ENCODE measurements at places on chromosomes 2 and 18. TPM values are rescaled to one million over a fixed set of nuclear protein-coding genes. Genes with fewer than 3 reads are reported as not detected.

KLHL14 gene
- 4.2 TPM for total RNA-seq

HOXD13 gene
- total RNA-seq = 0.09 TPM

ZNF236 gene
- 27.5 TPM for total RNA-seq

ABCG5 gene
- not detected for total RNA-seq

PSMD14 gene
- 58.0 TPM for total RNA-seq

STPG4 gene
- 0.42 TPM for total RNA-seq

TMEM17 gene
- 3.2 TPM for total RNA-seq

TSHZ1 gene
- 1.7 TPM for total RNA-seq

SLC9A4 gene
- 0.08 TPM for total RNA-seq

DPP10 gene
- total RNA-seq = 19.2 TPM

SPR gene
- 15.2 TPM for total RNA-seq

RFX8 gene
- not detected for total RNA-seq

KATNAL2 gene
- 4.2 TPM for total RNA-seq

MEP1B gene
- not detected for total RNA-seq

TUBA4A gene
- total RNA-seq = 9.5 TPM

IL1F10 gene
- not detected for total RNA-seq

RTP5 gene
- total RNA-seq = not detected

UGT1A4 gene
- total RNA-seq = not detected

ALK gene
- 0.35 TPM for total RNA-seq

CYP27C1 gene
- total RNA-seq = 4.9 TPM

ATP6V1C2 gene
- total RNA-seq = 0.27 TPM

TFCP2L1 gene
- 3.3 TPM for total RNA-seq

RAB6C gene
- 0.22 TPM for total RNA-seq

ZNF892 gene
- total RNA-seq = 14.7 TPM

C2orf78 gene
- total RNA-seq = not detected

PLA2R1 gene
- total RNA-seq = 2.2 TPM

ABCG8 gene
- total RNA-seq = not detected

WNT10A gene
- not detected for total RNA-seq

TCF23 gene
- total RNA-seq = not detected

HMSD gene
- 5.5 TPM for total RNA-seq

VWA3B gene
- total RNA-seq = 0.38 TPM

CAPN14 gene
- total RNA-seq = 0.31 TPM

GPR35 gene
- 0.71 TPM for total RNA-seq

SP140 gene
- 0.32 TPM for total RNA-seq

EPB41L3 gene
- 51.6 TPM for total RNA-seq

LIMS2 gene
- 5.4 TPM for total RNA-seq

ZC3H8 gene
- total RNA-seq = 10.4 TPM

AOX1 gene
- 15.5 TPM for total RNA-seq

FKBP1B gene
- total RNA-seq = 39.0 TPM

EMILIN2 gene
- 6.4 TPM for total RNA-seq

ALPP gene
- not detected for total RNA-seq

C2orf15 gene
- total RNA-seq = 4.3 TPM

CCDC74B gene
- 9.2 TPM for total RNA-seq

SERPINB2 gene
- not detected for total RNA-seq

COL6A3 gene
- 0.56 TPM for total RNA-seq

ACKR3 gene
- 126 TPM for total RNA-seq

SEPTIN10 gene
- total RNA-seq = 120 TPM

APOB gene
- total RNA-seq = 14.1 TPM

SGO2 gene
- total RNA-seq = 18.4 TPM

Measured in endodermal cell (in vitro differentiated cells).